ENCODE measurements at places on chromosomes 7 and 10. TPM values are rescaled to one million over a fixed set of nuclear protein-coding genes. Genes with fewer than 3 reads are reported as not detected.

PRKRIP1 gene
- total RNA-seq = 31.4 TPM

ADIRF gene
- not detected for total RNA-seq

SCIN gene
- 0.64 TPM for total RNA-seq

HOXA6 gene
- total RNA-seq = not detected

NKX2-3 gene
- not detected for total RNA-seq

All from activated CD4-positive, alpha-beta T cell treated with anti-CD3 and anti-CD28 coated beads for 36 hours (primary cell).